Jurkat, Clone E6-1 (cell line): ENCODE measurements at places on chromosomes 7 and 10.
A peak's percentile ranks its signal among the peaks of the same experiment; 100 is the strongest.

GRCh38 chr7:142760071-142760642 lies 10.6 kb upstream of the PRSS2 start:
- DNase-seq: no peak

DNA sequence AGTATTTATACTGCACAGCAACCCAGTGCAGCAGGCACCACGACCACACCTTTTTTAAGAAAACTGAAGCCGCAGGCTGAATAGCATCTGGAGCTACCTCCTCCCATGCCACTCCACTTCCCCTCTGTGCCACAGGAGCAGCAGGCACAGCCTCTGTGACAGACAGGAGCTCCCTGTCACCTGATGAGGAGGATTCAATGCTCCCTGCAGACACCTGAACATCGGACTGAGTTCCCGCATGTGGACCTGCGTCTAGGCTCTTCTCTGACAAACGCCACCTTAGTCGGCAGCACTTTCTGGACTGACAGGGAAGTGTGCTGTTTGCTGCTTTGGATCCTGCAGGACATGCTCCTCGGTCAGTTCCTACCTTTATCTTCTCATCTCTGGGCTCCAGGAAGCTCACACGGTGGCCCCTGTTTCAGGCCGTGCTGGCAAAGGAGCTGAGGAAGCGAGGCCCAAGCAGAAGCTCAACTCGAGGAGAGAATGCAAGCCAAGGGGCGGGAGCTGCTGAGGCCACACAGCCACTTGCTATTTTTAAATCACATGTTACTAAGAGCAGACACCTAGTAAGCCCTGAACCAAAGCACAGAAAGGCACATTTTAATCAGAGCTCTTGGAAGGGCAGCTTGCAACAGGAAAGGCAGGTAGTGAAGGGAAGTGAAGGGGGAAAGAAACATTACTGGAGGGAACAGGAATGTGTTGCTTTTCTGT lies 56.6 kb downstream of the VOPP1 start:
- DNase-seq: no peak

- DNase-seq: no peak
Observed at GRCh38 chr10:131955591-131956340, 26.0 kb downstream of the BNIP3 start.

- peak; percentile 15 for DNase-seq
Observed at GRCh38 chr10:121702351-121703320, 104.4 kb upstream of the FGFR2 start.

- no peak for DNase-seq
Observed at GRCh38 chr10:116712519-116712918, 29.8 kb downstream of the HSPA12A start.

- DNase-seq: no peak
Observed at GRCh38 chr7:37112218-37112617, 336.4 kb downstream of the ELMO1 start.

DNA sequence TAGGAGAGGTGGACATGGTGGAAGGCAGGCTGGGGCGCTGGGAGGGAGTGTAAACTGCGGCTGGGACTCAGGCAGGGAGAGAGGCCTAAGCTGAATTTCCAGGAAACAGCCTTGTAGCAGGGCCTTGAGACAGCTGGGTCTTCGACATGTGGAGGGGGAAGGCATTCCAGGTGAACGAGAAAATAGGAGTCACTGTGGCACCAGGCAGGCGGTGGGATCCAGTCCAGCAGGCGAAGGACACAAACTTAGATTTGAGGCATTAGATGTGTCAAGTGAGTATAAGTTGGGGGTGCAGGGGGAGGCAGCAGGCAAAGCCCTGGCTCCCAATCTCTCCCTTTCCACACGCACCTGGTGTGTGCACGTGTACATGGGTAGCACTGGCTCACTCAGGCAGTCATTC lies 105.3 kb downstream of the PTPN20 start:
- DNase-seq: no peak

DNA sequence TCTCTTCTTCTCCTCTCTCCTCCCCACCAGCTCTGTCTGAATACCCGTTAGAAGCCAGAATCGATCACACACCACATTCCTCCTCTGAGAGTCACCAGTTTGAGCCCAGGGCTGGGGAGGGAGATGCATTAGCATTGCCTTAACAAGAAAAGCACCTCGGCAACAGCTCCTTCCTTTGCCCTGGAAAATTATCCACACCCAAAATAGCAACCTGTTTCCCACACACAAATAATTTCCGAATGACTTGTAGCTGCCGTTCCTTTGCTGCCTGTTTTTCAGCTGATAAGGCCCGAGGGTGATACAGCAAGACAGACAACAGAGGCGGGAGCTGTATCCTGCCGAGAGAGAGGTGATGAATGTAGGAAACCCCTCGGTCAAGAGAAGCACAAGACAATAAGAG lies 91.3 kb downstream of the CPXM2 start:
- no peak for DNase-seq

DNA sequence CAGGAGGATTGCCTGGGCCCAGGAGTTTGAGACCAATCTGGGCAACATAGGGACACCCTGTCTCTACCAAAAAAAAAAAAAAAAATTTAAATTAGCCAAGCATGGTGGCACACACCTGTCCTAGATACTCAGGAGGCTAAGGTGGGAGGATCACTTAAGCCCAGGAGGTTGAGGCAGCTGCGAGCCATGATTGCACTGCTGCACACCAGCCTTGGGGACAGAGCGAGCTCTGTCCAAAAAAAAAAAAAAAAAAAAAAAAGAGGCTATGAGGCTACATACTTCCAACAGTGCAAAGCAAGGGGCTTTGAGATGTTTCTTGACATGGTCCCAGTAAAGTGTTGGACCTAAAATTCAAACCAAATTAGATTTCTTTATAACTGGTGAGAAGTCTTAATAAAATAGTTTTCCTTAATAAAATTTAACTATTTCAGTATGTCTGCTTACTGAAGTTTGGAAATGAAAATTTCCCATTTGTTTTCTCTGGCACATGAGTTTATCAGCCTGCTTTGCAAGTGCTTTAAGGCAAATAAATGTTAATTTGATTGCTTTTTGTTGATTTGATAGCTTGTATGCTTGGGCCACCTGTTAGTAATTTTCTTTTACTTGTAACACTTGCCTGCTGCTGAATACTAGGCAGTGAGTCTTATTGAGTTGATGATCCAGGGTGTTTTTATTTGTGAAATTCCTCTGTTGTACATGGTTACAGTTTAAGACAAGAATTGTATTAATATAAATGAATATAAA lies 16.1 kb downstream of the CALU start:
- DNase-seq: no peak

DNA sequence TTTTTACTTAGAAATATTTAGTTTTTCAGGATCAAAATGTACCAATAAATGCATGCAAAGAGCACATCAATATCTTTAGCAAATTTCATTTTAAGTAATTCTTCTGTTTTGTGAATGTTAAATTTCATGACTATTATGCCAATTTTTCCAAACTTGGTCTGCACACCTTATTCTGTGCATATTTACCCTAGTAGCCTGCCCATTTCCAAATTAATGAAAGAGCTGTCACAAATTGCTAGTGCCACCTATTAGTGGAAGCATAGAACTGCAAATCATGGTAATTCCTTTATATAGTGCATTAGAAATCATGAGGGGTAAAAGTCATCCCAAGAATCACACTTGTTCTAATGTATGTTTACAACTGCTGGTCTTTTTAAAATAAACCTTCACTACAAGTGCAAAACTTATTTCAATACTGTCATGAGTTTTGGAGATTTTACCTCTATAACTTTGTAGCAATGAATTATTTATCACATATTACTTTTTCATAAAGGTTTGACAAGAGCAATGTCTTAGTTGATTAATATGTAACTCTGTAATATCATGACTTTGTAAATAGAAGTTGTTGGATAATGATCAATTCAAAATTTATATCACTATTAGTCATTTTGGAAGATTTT lies 5.7 kb downstream of the SEMA3A start:
- no peak for DNase-seq

DNA sequence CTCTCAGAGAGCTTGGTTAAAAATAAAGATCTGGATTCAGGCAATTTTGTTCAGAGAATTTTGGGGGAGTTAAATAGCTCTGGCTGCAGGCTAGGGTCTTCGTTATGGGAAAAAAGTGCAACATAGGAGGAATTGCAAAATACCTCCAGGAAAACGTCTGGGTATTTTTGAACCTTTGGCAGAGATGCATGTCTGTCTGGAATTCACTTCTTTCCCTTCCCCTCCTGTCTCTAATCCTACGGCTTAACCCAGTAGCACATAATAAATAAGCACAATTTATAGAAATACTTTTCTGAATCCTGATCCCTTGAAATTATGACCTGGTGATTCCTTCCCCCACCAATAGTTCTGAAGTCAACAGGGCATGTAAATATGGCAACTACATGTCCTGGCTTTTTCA lies 19.3 kb upstream of the NUP205 start:
- no peak for DNase-seq

- no peak for DNase-seq
Observed at GRCh38 chr10:21488246-21488956, 37.1 kb downstream of the SKIDA1 start.

GRCh38 chr10:5305374-5305773 lies 59.4 kb upstream of the UCN3 start:
- DNase-seq: no peak

DNA sequence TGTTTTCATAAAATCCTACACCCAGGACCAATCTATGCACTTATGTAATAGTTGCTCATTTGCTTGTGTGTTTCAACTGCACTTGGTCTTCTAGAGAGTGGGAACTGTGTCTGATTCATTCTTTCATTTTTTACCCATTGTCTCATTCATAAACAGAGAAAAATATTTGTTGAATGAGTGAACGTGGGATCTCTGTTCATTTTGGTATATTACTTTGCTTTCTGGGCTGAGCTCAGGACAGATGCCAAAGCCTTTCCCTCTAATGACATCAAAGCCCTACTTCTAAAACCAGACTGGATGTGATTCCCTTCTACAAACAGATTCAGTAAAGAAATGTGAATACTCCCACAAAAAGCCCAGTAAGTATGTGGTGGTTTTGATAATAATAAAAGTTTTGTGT lies 145.2 kb downstream of the ST7 start:
- DNase-seq: no peak
